ENCODE measurements at places on chromosomes 13 and 19.
A peak's percentile ranks its signal among the peaks of the same experiment; 100 is the strongest.

- no peak for DNase-seq
These were observed 7.5 kb downstream of the IZUMO2 start for GRCh38 chr19:50155520-50156109.

- DNase-seq, result no peak
These were observed 12.4 kb downstream of the MEIOSIN start for GRCh38 chr19:45745606-45746005.

DNA sequence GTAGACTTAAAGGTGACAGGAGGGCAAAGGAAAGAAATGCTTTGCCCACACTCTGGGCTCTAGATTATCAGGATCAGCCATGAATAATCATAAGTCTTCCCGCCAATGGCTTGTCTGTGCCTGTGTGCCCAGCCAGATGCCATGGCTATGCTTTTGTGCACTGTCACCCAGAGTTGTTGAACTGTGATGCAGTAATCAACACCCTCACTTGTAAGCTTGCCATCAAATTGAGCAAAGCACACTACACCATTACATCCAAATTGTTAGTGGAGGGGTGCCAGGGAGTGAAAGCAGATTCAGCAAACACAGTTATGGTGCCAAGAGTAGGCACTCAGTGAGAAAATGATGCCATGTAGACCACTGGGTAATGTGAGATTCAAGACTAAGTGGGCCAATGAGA, 845.3 kb upstream of the MIR17HG start:
- DNase-seq, result no peak

GRCh38 chr19:6402837-6403608, 10.1 kb upstream of the GTF2F1 start:
- DNase-seq, result no peak

- DNase-seq, result no peak
These were observed 383.0 kb downstream of the SLITRK1 start for GRCh38 chr13:83499286-83499685.

DNA sequence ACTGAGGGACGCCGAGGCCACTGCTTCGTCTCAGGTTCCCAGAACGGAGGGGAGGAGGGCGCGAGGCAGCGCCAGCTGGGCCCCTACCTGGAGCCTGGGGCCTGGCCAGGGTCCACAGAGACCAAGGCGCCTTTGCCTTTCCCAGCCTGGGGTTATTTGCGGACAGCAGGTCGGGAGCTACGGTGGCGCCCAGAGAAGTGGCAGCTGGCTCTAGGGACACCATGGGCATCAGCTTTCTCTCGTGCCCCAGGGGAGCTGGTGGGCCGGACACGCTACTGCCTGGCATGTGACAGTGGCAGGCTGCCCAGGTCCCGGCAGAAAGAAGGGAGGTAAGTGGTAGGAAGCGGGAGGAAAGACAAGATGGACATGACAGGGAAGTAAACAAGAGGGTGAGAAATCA, 19.0 kb downstream of the AKT2 start:
- DNase-seq, result no peak

DNA sequence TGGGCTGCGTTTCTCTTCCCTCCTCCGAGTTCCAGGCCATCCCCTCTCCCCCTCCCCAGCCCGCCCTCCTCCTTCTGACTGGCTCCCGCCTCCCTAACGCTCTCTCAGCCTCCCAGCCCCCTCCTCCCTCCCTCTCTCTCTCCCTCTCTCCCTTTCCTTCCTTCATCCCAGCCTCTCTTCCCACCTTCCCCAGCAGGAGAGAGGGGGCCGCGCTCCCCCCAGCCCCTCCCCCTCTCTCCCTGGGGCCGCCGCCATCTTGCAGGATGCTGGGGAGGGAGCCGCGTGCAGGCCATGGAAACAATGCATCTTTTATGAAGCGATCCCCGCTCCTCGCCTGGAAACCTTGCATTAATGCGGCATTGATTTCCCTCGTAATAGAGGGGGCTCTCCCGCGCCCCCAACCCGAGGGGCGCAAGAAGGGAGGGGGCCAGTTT, 42.6 kb upstream of the ADGRL1 start:
- peak; percentile 85 for DNase-seq

DNA sequence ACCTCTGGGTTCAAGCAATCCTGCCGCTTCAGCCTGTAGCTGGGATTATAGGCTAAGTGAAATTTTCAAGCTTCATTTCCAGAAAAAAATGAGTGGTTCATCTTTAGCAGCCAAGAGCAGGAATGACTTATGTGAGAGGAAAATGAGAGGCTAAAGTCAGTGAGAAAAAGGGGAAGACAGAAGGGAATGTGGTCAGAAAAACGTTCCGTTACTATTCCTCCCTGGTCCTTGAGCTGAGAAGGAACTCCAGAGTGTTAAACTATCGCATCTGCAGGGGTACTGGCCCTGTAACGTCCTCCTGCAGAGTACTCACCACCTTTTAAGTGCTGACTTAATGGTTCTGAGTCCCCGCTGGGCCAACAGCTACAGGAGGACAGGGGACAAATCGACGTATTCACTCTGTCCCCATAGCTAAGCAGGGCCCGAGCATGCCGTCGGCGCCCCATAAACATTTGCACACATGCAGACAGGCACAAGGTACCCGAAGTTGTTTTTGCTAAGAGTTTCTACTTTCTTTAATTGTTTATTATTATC, 88.1 kb downstream of the FLT1 start:
- DNase-seq, result no peak

DNA sequence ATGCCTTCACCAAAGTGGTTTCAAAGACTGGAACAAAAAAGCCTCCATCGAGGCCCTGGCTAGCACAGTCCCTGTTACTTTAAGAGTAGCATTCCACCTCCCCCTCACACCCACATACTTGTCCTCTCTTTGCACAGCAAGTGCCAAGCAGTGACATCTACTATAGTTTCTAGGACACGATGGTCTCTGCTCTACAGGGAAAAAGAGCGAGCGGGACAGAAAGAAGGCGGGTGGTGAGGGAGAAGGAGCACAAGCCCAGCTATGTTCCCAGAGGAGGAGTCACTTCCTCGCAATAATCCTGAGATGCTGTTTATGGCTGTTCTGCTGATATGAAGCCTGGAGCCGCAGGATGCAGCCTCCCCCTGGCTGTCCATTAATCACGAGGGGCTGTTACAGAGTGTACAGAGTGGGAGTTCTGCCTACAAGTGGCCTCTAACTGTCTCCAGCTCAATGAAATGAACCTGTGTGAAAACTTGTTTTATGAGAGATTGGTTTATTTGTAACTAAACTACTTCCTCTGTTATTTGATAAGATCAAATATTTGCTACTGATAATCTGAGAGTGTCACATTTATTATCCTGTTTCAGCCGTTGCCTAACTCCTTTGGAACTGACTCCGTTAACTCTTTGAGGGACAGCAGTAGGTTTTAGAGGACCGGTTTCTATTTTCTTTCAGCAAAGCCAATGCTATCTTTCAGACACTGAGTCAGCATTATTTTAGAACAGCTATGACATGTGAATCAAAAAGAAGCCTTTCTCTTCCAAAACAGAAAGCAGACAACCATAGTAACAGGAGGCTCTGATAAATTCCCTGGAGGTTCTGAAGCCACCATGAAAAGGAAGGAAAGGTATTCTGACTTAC, 208.0 kb downstream of the SPRY2 start:
- peak; percentile 38 for DNase-seq

- no peak for DNase-seq
These were observed 18.6 kb upstream of the COG3 start for GRCh38 chr13:45446181-45446580.

- DNase-seq, result no peak
These were observed 78.8 kb upstream of the SLC15A1 start for GRCh38 chr13:98831236-98831635.

DNA sequence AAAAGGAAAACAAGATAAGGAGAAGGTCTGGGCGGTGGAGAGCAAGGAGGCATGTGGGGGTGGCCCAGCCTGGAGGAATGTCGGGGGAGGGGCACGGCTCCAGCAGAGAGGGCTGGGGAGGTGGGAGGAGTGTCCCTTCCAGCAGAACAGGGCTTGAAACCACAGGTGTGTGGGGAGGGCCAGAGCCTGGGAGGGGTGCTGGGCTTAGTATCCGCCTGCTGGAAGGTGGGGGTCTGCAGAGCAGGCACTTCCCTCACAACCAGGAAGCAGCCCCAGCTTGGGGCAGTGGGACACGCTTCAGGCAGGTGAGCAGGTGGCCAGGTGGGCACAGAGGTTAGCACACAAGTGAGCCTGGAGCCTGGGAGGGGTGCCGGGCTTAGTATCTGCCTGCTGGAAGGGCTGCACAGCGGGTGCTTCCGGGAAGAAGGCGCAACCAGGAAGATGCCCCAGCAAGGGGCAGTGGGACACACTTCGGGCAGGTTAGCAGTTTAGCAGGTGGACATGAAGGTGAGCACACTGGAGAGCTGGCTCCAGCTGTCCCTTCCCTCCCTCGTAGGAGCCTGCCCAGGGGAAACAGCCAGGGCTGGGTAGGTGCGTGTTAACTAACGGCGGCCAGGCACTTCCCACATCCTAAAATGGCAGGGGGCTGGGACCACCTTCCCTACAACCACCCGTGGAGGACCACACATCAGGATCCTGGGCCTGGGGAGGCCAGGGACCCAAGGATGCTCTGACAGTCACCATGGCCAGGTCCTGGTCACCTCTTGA, 3.0 kb downstream of the GAS6 start:
- DNase-seq, result no peak

- no peak for DNase-seq
These were observed 48.9 kb upstream of the CLDN10 start for GRCh38 chr13:95503662-95504061.

GRCh38 chr13:114067381-114067885, 65.0 kb downstream of the RASA3 start:
- no peak for DNase-seq

- no peak for DNase-seq
These were observed 14.9 kb downstream of the MAP2K2 start for GRCh38 chr19:4108767-4109625.

DNA sequence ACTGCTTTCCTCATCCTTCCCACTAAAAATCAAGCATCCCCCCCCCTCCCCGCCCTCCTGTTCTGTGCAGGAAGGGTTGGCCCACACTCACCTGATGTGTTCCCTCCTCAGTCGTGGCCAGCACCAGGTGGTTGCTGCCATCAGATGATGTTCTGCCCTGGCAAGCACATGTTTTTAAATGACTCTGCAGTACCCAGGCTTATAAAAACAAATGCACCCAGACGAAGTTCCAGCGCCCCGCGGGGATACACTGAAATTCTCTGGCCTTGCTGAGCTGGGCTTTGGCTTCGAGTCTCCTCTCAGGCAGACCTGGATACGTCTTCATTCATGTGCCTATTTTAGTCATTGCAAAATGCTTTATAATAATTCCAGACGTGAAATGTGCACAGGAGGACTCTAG, 316.3 kb downstream of the DLEU7 start:
- peak; percentile 33 for DNase-seq

GRCh38 chr13:44867825-44868224, 121.4 kb downstream of the NUFIP1 start:
- DNase-seq, result no peak

DNA sequence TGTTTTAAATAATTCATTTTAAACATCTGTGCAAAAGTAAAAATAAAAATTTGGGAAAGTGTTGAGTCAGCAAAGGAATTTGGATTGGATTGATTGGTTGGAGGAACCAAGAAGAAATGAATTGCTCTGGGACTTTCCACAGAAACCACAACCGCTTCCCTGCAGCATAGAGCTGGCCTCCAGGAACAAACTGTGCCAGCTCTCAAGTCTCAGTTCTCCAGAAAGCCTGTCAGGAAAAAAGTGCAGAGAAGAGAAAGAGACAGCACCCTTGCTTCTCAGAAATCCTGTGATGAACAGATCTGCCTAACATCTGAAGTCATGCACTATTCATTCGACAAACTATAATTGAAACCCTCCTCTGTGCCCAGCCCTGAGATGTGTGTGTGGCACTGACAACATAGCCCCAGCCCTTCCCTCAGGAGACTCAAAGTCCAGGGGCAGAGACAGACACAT, 14.8 kb downstream of the LYPD3 start:
- DNase-seq, result no peak

DNA sequence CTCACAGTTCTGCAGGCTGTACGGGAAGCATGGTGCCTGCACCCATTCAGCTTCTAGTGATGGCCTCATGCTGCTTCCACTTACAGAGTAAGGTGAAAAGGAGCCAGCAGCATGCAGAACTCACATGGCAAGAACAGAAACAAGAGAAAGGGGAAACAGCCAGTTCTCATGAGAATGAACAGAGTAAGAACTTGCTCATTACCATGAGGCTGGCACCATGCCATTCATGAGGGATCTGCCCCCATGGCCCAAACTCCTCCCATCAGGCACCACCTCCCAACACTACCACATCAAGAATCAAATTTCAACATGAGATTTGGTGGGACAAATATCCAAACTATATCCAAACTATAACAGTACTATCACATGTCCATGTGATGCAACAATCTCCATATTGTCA, 72.1 kb downstream of the KATNAL1 start:
- no peak for DNase-seq

DNA sequence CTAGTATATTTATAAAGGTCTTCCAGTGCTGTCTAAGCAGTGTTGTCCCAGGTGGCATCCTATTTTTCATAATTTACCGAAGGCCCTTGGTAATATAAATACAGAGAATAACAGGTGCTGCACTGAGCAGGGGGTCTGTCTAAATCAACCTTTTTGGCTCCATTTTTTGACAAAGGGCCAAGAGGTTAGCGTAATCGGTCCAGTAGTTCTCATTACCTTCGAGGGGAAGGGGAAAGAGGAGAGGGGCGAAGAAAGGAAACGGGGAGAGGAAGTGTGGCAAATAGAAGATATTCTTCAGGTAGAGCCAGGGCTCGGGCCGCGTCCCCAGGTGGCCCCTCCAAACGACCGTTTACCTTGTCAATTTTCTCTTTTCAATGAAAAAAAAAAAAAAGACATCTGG, 749 bp upstream of the PAN3 start:
- DNase-seq, result no peak

GRCh38 chr19:10419646-10420443, 493 bp upstream of the PDE4A start:
- DNase-seq, result peak; percentile 62

GRCh38 chr19:33282036-33282671, 20.2 kb downstream of the CEBPA start:
- no peak for DNase-seq

GRCh38 chr19:43527860-43528622, 1.0 kb upstream of the ETHE1 start:
- DNase-seq, result no peak

GRCh38 chr13:94713561-94714182, 1.3 kb upstream of the SOX21 start:
- no peak for DNase-seq

DNA sequence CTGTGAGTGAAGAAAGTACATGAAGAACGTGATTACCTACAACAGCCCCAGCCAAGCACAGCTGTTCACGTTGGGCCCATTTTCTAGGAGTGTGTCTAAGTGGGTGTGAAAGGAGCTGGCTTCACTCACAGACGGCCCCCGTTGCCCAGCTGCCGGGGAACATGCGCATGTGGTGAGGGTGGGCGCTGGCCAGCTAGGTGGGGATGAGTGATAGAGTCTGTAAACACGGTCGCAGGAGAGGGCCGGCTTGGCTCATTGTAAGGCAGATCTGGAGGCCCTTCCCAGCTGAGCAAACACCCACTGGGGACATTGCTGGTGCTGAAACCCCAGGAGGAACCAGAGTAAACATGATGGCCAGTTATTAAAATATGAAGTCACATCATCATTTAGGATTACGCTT, 160.5 kb downstream of the TEX29 start:
- no peak for DNase-seq

Data from SK-N-SH (cell line).